Colonic mucosa (tissue), 4 donors: ENCODE measurements at places on chromosomes 2 and 18.
A peak's percentile ranks its signal among the peaks of the same experiment; 100 is the strongest.

- no peak for DNase-seq
Observed at GRCh38 chr2:156695595-156695994, 259.4 kb downstream of the GPD2 start.

GRCh38 chr2:5020116-5020875 lies 671.9 kb upstream of the SOX11 start:
- DNase-seq = no peak

DNA sequence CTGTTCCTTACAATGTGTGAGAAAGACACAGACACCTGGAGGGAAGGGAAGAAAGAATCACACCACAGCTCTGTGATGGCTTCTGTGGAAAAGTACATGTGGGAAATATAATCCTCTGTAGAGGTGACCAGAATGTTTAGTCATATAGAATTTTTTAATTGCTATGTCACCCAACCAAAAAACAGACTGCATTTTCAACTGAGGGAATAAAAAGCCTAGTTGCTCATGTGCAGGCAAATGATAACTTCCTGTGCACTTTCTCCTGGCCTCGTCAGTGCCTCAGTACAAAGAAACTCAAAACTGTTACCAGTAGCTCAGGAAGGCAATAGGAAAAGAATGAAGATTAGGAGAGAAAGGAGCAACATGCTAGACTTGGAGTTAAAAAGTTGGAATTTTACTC lies 326.8 kb downstream of the OSR1 start:
- DNase-seq = no peak

GRCh38 chr18:48167897-48168253 lies 237.4 kb upstream of the SMAD2 start:
- DNase-seq = peak; percentile 92

DNA sequence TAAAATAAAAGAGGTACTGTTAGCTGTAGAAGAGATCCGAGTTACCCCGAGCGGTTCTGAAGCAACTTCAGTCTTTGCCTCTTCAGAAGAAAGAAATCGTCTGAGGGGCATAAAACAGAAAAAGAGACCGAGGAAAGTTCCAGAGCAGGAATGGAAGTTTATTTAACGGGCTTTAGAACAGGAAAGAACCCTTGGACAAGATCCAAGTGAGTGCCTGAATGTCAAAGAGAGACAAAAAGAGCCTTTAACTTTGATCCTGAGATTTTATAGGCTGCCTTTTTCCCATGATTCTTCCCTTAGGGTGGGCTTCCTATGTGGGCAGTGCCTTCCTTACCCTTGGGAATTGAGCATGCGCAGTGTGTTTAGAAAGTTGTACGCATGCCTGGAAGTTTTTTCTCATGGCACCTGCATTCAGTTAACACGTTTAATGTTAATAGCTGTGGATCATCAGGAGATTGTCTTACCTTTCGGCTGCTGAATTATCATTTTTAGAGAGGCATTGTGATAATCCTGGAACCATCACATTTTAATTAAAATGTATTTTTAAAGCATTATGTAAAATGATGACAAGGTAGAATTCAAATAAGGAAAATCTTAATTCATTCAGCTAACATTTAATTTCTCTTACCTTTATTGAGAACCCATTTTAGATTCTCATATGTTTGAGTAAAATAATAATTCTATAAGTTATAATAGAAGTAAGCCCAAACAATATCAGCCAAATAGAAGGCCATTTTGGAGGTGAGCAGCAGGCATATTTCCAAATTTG lies 269.5 kb upstream of the ZSWIM2 start:
- DNase-seq = no peak

DNA sequence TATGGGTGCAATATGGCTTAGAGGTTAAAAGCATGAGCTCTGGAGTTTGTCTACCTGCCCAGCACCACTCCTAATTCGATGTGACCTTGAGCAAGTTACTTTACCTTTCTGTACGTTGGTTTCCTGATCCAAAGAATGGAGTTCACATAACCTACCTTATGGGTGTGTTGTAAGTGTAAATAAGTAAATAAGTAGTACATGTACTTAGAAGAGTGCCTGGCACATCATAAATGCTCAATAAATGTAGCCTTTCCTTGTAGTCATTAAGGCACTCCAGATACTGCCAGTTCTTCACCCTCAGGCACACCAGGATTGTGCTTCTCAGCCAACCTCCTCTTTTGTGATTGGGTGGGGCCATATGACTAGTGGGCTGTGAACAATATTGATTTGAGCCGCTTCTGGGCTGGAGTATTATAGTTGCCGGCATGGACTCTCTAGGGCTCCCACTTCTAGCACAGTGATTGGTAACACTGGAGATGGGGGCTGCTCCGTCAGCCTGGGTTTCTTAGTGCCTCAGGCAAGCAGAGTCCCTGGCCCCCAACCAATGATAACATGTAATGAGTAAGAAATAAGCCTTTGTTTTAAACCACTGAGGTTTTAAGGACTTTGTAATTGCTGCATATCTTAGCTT lies 101.7 kb upstream of the NOSTRIN start:
- peak; percentile 66 for DNase-seq

DNA sequence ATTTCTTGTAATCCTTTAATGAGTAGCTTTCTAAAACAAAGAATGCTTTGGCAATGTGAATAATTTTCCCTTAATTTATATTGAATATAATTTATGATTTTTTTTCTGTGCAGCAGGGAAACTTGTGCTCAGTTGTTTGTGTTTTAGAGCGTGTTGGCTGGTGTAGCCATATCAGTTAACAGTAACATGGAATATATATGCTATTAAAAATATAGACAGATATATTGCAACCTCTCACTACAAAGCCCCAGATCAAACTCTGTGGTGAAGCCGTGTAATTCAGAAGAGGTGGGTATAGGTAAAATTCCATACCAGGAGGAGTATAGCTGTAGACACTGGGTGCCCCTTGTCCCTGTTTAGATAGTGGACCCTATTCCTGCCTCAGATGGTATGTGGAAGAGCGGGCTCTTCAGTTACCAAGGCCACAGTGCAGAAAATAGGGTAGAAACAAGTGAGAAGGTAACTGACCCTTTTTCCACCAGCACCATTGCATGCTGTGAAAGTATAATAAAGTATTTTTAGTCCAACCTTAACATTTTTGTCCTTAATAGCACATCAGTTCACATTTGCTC lies 18.1 kb upstream of the RASGRP3 start:
- no peak for DNase-seq
